Activated CD4-positive, alpha-beta T cell treated with anti-CD3 and anti-CD28 coated beads for 24 hours (primary cell): ENCODE measurements at places on chromosomes 13 and 19.

DNA sequence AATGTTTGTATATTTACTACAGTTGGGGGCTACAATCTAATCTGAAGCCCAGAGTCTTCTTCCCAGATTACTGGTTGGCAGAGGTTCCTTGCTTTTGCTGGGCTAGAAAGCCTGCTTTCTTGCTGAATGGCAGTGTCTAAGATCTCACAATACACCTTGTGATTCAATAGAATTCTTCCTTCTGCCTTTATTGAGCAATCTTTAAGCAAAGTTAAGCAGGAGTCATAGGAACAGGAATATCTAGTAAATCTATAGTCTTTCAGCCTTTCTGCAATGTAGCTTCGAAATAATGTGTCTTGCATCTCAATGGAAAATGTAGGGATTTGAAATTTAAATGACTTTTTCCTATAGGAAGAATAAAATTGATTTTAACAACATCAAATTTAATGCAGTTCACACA, 346.1 kb downstream of the SLITRK1 start:
- no peak for DNase-seq

DNA sequence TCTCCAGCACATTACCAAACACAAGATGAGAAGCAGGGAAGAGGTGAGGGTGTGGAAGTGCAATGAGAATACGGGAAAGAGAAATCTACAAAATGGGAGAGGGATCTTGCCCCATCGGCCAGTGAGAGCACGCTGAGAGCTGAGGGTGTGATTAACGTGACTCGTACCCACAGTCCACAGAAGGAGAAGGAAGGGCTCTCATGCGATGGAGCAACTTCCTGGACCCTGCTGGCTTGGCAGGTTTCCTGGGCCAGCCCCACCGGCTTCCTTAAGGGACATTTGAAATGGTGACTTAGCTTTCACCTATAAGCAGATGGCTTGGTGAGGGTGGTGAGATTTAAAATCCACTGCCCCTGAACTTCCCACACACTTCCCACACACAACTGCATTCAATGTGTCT, 740.1 kb downstream of the UQCRFS1 start:
- no peak for DNase-seq

DNA sequence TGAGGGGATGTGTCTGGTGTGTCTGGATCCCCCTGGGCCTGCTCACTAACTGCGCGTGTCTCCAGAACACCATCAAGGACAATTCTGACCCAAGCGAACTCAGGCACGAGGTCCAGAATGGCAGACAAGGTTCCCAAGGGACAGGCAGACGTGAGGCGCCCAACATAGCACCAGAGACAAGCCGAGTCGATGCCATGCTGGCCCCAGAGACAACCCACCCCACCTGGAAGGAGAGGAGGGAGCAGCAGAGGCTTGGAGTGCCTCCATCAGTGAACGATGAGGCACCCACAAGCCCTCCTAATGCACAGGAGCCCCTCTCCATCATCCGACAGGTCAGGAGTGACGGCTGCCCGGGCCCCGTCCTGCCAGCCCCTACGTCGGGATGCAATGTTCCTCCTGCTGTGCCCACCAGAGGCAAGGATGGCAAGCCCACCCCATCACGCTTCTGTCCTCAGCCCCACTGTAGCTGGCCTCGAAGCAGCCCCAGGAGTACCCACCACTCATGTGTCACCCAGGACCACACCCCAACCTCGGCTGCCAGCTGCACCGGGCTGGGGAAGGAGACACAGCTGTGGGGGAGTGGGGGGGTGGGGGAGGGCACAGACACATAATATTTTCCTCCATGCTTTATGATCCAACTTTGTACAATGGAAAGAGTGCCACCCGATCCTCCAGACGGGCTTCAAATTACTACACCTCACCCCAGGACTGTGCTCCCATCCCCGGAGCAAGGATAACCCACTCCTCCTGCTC, 11.8 kb downstream of the AP3D1 start:
- no peak for DNase-seq

- no peak for DNase-seq
Measured at GRCh38 chr19:51324167-51324481, 12.7 kb downstream of the IGLON5 start.

GRCh38 chr13:107205318-107206104, 637.6 kb upstream of the ARGLU1 start:
- peak; percentile 53 for DNase-seq

- peak; percentile 69 for DNase-seq
Measured at GRCh38 chr19:1266129-1266915, 2.8 kb upstream of the CIRBP start.

- DNase-seq = no peak
Measured at GRCh38 chr19:2070986-2071673, 20.1 kb upstream of the MKNK2 start.
